ENCODE measurements at places on chromosomes 7 and 10.

DNA sequence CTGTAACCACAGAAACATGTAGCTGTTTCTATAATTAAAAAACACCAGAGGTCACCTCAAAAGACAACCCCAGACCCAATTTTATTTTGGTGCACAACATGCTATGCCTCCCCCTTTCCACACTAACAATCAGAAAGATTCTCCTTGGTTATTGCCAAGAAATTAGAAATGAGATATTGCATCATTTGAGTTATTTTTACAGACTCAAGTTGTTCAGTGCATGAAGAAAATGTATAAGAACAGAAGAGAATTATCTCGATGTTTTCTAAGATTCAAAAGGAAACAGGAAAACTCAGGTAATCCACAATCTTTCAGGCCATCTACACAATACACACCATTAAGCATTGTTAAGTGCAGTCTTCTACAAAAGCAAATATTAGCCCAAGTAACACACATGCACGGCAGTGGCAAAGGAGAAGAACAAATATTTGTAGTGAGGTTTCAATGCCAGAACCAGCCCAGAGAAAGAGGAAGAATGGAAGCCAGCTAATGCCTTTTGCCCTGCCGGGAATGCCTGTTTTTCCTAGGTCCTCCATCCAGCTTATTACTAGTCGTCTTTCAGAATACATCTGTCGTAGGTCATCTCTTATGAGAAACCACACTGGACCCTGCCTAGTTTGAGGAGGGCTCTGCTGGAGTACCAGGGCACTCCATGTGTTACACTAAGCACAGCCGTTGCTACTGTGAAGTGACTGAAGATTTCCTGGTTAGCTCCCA lies 67.6 kb upstream of the C1GALT1 start:
- DNase-seq, result peak; percentile 89

- DNase-seq, result peak; percentile 74
Observed at GRCh38 chr7:5422396-5423305, 983 bp downstream of the TNRC18 start.

- no peak for DNase-seq
Observed at GRCh38 chr10:93199191-93199751, 125.6 kb downstream of the CYP26A1 start.

DNA sequence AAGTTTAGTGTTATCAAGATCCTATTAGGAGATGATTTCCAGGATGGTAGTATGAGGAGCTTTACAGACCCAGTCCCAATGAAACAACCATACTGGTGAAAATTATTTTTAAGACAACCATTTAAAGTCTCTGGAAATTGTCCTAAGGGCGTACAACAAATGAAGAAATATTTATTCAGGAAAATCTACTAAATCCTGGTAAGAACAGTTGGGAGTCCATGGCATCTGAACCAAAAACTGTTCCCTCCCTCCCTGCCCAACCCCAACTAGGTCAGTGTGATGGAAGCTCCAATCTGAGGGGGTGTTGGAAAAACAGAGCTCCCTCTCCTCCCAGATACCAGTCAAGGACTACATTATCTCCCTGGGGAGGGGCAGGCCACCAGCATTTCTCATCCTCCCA lies 74.7 kb upstream of the MKLN1 start:
- no peak for DNase-seq

DNA sequence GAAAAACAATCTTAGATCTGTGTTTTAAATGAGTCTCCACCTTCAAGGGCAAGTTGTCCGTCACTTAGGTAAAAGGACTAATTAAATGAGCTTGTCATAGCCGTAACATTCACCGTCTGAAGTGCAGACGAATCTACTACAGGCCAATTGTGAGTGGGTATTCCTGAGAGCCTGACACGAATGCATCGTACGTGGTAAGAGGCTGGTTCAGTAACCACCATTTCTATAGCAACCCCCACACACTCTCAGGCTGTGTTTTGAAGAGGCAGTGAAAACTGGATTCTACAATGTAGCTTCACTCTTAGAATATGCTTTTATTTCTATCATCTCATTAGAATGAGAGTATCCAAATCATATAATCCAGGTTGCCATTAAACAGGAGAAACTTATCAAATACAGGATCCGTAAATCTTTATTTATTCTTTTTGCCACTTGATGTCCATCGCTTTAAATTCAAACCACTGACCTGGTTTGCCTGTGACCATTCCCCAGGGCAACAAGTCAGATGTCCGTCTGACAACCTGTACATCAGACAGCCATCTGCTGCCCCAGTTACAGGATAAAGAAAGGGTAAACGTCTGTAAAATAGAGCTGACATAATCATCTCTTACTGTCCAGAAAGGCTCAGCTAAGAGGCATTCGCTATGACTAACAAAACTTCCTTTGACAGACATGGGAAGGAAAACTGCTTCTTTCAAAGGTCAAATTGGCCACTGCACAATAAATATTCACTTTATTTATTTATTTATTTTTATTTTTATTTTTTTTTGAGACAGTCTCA lies 70.3 kb upstream of the NMT2 start:
- peak; percentile 62 for DNase-seq

GRCh38 chr7:143362131-143363015 lies at the start of gene FAM131B:
FAM131B (minus strand) TSS chr7:143362713; CDS start chr7:143362603, 110 bp downstream.
- peak; percentile 78 for DNase-seq

- no peak for DNase-seq
Observed at GRCh38 chr7:2505401-2505800, 14.2 kb upstream of the LFNG start.

GRCh38 chr10:109324721-109325120 lies 598.6 kb downstream of the XPNPEP1 start:
- DNase-seq, result no peak

GRCh38 chr7:52764492-52765169 lies 270.8 kb upstream of the POM121L12 start:
- no peak for DNase-seq

DNA sequence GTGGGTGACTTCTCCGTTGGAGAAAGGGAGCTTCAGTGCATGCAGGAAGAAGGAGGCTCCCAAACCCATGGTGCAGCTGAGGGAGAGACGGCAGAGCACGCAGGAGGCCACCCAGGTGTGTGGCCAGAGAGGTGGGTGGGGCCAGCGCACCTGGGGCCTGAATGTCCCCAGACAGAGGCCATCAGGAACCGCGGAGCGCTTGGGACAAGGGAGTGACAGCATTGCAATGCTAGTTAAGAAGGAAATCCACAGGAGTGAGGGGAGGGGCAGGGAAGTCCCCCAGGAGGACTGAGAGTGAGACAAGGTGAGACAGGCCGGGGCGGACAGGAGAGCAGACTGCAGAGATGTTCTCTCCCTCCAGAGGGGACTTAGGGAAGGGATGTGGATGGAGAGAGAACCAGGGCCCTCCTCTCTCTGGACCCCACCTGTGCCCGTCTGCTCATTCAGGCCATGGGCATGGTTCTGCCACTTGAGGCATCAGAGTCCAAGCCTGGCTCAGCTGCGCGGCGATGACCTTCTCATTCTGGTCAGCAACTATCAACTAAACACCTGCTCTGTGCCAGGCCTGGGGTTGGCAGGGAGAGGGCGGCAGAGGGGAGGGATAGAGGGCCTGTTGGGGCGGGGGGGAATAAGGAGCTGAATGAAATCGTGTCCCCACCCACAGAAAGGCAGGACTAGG lies 69.4 kb upstream of the COL13A1 start:
- no peak for DNase-seq

GRCh38 chr10:100535338-100535714 lies 417 bp upstream of the HIF1AN start:
- DNase-seq, result no peak

- no peak for DNase-seq
Observed at GRCh38 chr10:104844073-104844472, 203.0 kb downstream of the SORCS3 start.

DNA sequence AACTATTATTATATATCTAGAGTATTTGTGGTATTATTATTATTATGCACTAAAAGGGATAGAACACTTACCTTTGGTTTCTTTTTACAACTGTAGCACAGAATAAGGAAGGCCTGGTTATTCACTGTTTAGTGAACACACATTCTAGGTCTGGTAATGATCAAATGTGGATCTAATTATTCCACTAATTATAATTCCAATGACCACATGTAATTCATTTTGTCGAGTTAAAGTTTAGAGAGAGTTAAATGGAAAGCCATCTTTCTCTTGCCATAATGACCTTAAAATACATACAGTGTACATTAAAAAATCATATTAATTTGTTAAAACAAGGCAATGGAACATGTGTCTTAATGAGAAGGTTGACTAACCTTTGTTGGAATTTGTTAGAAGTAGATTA lies 147.8 kb downstream of the SEM1 start:
- no peak for DNase-seq

DNA sequence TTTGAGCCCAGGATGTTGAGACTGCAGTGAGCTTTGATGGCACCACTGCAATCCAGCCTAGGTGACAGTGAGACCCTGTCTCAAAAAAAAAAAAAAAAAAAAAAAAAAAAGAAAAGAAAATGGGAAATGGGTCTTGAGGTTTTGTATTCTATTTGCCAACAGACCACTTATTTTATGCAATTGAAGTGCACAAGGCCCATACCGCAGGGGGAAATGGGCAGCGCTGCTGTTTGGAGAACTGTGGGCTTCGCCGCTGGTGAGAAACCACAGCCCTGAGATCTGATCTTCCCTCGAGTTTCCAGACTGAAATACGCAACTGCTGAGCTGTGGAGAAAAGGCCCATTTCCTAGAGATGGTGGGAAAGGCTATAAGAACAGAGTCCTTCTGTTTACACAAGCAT lies 512.0 kb downstream of the TCERG1L start:
- no peak for DNase-seq

GRCh38 chr7:130274296-130274695 lies 7.6 kb downstream of the CPA2 start:
- DNase-seq, result no peak

DNA sequence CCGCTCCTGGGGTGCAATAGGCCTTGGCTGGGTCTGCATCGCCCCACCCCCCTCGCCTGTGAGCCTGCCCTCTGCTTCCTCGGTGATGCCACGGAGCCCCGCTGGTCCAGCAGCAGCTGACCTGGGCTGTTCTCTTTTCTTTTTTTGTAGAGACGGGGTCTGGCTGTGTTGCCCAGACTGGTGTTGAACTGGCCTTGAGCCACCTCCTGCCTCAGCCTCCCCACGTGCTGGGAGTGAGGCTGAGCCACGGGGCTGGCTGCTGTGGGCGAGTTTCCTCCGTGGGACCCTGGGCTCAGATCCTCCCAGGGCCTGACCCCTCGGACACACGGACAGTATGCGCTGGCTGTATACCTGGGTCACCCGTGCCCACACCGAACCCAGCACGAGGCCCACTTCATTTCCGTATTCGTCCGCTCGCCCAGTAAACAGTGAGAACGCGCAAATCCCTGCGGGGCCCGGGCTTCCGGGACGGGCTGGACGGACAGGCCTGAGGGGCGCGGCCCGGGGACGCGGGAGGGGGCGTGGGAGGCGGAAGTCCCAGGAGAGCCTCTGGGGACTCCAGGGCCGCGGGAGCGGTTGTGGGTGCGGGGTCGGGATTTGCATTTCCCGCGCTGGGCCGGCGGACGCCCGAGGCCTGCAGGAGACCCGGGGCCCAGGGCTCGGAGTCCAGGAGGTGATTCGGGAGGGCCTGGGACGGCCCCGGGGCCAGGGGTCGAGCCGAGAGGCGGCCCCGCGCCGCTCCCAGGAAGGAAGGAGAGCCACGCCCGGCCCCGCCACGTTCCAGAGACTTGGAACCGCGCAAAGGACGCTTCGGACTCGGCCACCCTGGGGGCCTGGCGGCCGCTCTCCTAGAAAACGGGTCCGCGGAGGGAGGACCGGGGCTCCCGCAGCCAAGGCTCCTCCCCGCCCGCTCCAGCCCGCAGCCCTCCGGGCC lies 57.7 kb upstream of the DNAJB6 start:
- no peak for DNase-seq

DNA sequence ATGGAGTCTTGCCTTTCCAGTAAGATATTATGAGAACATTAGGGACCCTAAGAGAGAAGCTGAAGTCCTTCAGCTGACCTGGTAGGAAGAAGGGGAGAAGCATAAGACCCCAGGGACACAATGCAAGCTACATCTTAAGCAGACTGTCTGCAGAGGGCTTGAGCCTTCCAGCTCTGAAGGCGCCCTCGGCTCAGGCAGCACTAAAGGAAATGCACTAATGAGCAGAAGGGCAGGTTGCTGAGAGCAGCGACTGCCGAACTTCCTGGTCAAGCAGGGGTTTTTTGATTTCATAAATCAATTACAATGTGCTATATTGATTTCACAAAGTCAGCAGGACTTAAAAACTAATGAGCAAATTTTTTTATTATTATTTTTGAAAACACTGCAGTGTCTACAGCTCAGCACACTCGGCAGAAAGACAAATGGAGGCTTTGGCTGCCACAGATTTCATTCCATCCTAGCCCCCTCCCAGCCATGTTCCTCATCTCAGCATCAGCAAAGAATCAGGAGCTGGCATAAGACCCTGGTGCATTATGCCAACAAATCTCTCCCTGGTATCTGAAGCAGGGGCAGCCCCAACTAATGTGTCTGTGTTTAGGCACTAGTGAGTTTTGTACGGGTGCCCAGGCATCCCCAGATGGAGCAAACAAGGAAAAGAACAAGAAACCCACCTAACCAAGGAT lies 57.1 kb downstream of the LRRTM3 start:
- peak; percentile 64 for DNase-seq

DNA sequence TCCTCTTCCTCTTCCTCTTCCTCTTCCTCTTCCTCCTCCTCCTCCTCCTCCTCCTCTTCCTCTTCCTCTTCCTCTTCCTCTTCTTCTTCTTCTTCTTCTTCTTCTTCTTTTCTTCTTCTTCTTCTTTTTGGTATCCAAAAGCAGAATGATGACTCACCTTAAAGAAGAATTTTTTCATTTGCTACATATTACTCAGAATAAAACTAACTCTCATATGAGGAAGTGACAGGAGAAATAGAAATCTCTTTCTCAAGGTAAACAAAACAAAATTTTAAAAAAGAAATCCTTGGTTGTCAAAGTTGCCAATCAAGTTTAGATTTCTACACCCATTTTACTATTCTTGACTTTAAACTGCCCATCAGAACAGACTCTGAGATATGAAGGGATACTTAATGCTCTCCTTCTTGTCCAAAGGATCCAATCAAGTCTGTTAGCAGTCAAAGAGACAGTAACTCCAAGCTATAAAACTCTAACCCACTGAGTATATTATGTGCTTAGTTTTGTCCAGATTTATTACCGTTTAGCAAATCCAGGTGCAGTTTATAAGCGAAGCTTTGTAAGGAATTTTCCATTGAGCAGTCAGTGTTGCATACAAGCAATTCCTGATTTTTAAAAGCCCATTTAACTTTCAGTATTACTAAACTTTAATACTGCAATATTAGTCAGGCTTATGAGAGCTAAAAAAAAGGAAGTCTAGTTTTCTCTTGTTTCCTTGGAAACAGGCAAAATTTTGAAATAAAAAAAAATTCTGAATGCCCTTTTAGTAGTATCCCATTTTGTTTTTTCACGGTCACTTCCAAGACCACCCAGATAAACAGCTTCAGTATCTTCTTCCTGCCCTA lies 43.1 kb upstream of the SNX13 start:
- no peak for DNase-seq

DNA sequence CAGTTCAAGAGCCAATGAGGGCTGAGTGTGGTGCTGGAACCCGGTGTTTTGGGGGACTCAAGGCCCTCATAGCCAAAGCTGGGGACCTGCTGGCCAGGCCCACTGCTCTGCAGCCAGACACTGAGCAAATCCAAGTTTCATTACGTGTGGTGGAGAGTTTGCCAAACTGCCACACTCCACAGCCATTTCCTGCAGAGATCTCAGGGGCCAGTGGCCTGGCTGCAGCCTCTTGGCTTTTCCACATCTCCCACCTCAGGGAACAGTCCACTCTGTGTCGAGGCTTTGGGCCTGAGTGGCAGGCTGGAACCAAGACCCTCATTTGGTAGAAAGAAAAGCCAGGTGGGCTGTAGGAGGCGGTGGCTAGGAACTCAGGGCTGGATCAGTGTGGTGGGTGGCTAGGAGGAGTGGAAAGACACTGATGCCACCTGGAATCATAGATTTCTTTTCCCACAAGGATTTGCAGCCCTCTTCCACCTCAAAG lies 3.2 kb downstream of the HOXA11 start:
- no peak for DNase-seq

- DNase-seq, result no peak
Observed at GRCh38 chr10:969473-970150, 18.6 kb upstream of the GTPBP4 start.
